Stimulated activated CD4-positive, alpha-beta T cell treated with anti-CD3 and anti-CD28 coated beads, Interleukin-12 subunit alpha, Interleukin-12 subunit beta, amount 100 ng/mL, for 48 hours (primary cell): ENCODE measurements at places on chromosomes 12 and 14.

DNA sequence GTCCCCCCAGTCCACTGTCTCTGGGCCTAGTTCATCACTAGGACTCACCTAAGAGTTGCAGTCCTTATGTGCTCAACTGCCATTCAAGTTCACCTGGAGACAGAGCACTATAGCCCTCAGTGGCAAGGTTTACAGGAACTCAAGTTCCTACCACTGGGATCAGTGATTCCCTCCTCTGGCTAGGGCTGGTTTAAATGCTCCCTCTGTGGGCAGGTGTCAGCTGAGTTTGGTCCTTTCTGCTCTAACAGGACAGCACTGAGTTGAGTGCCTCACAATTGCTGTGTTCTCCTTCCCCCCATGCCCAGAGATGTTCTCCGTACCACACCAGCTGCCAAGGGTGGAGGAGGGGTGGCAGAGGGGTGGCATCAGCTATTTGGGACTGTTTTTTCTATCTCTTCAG lies 20.8 kb upstream of the SAV1 start:
- DNase-seq: no peak

DNA sequence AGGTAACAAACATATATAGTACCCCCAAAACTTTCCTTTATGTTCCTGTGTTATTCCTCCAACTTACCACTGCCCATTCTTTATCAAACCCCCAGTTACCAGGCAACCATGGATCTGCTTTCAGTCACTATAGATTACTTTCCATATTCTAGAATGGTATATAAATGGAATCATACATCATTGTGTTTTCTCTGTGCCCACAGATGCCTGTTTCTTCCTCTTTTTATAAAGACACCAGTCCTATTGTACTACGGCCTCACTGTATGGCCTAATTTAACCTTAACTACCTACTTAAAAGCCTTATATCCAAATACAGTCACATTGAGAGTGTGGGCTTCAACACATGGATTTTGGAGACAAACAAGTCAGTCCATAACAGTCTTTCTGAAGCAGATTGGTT lies 2.6 kb downstream of the TAS2R14 start:
- DNase-seq: no peak

DNA sequence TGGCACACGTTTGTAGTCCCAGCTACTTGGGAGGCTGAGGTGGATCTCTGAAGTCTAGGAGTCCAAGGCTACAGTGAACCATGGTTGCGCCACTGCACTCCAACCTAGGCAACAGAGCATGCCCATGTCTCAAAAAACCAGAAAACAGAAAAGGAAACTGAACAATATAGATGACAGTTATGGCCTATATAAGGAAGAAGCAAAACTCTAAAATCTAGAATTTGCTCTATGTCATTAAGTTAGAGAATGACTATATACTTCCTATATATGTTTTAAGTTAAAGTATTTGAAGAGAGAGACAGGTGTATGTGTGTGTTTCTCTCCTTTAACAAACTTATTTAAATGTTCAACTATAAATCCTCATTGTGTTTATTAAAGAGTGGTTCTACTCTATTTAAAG lies 65.8 kb downstream of the MNAT1 start:
- DNase-seq: no peak

GRCh38 chr12:69438539-69438938 lies 31.6 kb upstream of the FRS2 start:
- no peak for DNase-seq

- no peak for DNase-seq
These were observed 267.7 kb downstream of the SLC6A15 start for GRCh38 chr12:84644908-84645307.

GRCh38 chr12:22206111-22206728 lies 128.3 kb downstream of the ST8SIA1 start:
- DNase-seq: no peak

- no peak for DNase-seq
These were observed 8.5 kb upstream of the PTPRB start for GRCh38 chr12:70645494-70646317.
